ENCODE measurements at places on chromosomes 5 and 9. TPM values are rescaled to one million over a fixed set of nuclear protein-coding genes. Genes with fewer than 3 reads are reported as not detected.

NRARP gene
- 13.4 TPM for total RNA-seq

SLC25A46 gene
- 15.0 TPM for total RNA-seq

SOHLH1 gene
- not detected for total RNA-seq

EPB41L4A gene
- 23.4 TPM for total RNA-seq

FOXD4 gene
- 0.35 TPM for total RNA-seq

QRFP gene
- total RNA-seq: not detected

DND1 gene
- total RNA-seq: 0.55 TPM

LRRC70 gene
- total RNA-seq: 0.52 TPM

PCYOX1L gene
- 4.0 TPM for total RNA-seq

MED10 gene
- total RNA-seq: 10.9 TPM

IFT74 gene
- 7.7 TPM for total RNA-seq

SHISAL2B gene
- 1.2 TPM for total RNA-seq

SARDH gene
- 43.3 TPM for total RNA-seq

RORB gene
- total RNA-seq: 0.40 TPM

SNX18 gene
- 20.0 TPM for total RNA-seq

NDOR1 gene
- total RNA-seq: 6.7 TPM

LCN12 gene
- total RNA-seq: 0.57 TPM

SUSD3 gene
- 2.8 TPM for total RNA-seq

CNTRL gene
- 6.6 TPM for total RNA-seq

LHX3 gene
- not detected for total RNA-seq

HAVCR1 gene
- not detected for total RNA-seq

TAF11L10 gene
- not detected for total RNA-seq

TPPP gene
- total RNA-seq: 2.1 TPM

C9orf43 gene
- 0.37 TPM for total RNA-seq

ARID3C gene
- total RNA-seq: not detected

PCDHA9 gene
- 0.22 TPM for total RNA-seq

ITGA2 gene
- total RNA-seq: 1.3 TPM

SMIM33 gene
- total RNA-seq: not detected

IFNA14 gene
- total RNA-seq: not detected

SPACA9 gene
- 2.3 TPM for total RNA-seq

OR1Q1 gene
- not detected for total RNA-seq

WNT8A gene
- total RNA-seq: not detected

TBC1D2 gene
- total RNA-seq: 5.2 TPM

IGFBPL1 gene
- 0.95 TPM for total RNA-seq

SLC22A4 gene
- 0.09 TPM for total RNA-seq

PTGES gene
- 2.2 TPM for total RNA-seq

PRSS3 gene
- 5,109 TPM for total RNA-seq
